Kidney (tissue), 22 donors: ENCODE measurements at places on chromosomes 1 and 21. TPM values are rescaled to one million over a fixed set of nuclear protein-coding genes. Genes with fewer than 3 reads are reported as not detected.
A peak's percentile ranks its signal among the peaks of the same experiment; 100 is the strongest.

DNA sequence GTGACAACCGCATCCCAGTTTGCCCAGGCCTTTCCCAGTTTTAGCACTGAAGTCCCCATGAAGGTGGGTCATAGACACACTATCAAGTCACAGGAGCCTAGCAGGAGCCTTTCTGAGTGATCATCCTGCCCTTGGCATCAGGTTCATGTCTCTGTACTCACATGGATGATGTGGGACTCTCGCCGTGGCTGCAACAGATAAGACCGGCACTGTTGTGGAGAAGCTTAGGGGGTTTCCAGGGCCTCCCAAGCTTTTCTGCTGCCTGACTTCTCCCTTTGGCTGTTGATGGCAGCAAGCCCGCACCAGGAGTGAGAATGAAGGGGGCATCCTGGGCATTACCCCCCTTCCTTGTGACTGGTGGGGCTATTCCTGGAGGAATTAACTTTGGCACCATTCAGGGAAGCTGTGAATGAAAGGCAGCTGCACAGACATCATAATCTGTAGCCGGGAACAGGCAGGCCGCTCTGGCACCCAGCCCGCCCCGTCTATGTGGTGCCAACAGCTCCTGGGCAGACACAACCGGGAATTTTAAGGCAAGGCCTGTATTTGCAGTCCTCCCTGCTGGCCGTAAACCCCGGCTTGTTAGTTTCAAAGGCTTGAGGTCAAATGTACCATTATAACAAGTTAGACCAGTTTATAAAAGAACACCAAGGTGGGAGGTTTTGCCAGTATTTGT, 148.6 kb downstream of the HUNK start:
- DNase-seq: no peak

- DNase-seq: peak; percentile 47
Measured at GRCh38 chr1:233707153-233707879, 93.4 kb downstream of the KCNK1 start.

DNA sequence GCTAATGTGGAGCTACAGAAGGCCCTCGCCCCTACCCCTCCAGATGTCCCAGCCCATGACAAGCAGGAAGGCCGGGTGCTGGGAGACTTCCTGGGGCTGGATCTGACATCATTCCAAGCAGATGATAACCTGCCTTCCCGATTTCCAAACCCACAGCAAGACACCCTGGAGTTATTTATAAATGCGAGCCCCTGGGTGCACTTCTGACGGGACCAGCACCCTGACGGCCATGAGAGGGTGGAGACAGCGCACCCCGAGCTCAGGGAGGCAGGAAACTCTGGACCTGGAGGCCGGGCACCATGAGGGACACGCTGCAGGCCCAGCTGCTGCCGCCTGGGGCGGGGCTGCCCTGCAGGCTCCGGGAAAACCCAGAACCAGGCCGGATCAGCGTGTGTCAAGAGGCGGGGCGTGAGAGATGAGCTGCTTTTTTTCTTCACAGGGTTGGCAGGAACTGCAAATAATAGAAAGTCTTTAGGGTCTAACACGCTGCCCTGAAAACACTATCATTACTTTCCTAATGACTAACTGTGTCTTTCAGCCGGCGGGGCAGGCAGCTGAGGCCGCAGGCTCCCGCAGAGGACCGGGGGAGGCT, 2.5 kb upstream of the PCBP3 start:
- no peak for DNase-seq

GRCh38 chr1:198656500-198656932, 17.7 kb downstream of the PTPRC start:
- no peak for DNase-seq

GRCh38 chr1:76933847-76934815, 66.9 kb downstream of the ST6GALNAC5 start:
- peak; percentile 5 for DNase-seq

- DNase-seq: no peak
Measured at GRCh38 chr1:21234779-21235178, 55.5 kb downstream of the ECE1 start.

DNA sequence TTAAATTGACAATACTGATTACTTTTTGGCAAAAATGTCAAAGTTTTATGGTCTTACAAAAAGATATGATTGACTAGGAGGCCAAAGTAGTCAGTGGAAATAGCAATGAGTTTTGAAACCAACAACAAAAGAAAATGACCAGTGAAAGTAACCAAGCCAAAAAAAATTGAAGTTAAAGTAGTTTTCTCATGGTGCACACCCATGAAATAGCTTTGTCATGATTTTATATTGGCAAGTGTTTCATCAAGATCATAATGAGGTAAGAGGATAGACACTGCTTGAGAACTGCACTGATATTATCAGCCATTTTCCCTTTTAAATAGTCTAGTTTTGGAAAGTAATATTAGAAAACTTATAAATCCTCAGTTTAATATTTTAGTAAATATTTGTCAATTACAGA, 206.2 kb upstream of the ADAMTS5 start:
- DNase-seq: no peak

- peak; percentile 8 for DNase-seq
Measured at GRCh38 chr1:37308031-37308960, 166.1 kb upstream of the ZC3H12A start.

GRCh38 chr1:232413674-232414073, 216.3 kb downstream of the SIPA1L2 start:
- DNase-seq: no peak

DNA sequence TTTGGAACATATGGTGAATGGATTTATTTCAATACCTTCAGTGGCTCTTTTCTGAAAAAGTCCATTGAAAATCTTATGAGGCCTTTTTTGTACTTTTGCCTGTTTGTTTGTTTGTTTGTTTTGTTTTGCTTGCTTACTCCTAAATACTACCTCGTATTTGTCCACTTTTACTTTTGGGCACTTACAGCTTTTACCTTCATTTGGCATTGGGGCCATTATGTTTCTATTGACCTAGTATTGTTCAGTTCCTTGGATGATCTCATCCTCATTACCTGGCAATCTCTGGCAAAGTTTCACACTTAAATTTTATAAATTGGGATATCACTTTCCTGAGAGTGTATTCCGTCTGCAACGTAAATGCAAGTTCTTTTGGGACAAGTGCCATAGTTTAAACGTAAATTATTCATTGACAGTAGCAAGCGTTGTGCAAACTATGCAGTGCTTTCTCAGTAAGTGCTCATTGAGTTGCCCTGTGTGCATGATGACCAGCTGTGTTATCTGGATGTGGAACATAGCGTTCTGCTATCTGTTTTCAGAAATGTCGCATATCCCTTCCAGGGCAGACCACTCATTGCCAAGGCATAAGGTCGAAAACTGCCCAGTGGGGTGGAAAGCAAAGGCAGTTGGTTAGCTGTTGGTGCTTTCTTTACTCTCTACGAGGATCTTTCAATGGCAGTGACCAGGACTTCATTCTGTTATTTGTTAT, 51.1 kb downstream of the LRRC8D start:
- DNase-seq: no peak

DNA sequence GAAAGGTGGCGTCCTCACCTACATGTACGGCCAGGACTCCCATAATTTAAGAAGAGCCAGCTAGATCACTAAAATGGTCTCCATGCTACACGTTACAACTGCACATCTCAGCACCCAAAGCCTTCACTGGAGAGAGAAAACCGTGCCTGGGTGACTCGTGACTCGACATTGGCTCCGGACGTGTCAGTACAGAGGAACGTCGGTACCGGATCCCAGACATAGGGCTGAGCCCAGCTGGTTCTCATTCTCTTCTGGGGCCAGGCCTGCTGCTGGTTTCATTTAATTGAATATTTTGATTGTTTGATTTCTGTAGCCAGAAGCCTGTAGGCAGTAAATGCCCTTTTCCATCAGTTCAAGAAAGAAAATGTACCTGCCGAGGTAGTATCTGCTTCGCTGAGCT, 93.1 kb downstream of the HHIPL2 start:
- peak; percentile 47 for DNase-seq

DNA sequence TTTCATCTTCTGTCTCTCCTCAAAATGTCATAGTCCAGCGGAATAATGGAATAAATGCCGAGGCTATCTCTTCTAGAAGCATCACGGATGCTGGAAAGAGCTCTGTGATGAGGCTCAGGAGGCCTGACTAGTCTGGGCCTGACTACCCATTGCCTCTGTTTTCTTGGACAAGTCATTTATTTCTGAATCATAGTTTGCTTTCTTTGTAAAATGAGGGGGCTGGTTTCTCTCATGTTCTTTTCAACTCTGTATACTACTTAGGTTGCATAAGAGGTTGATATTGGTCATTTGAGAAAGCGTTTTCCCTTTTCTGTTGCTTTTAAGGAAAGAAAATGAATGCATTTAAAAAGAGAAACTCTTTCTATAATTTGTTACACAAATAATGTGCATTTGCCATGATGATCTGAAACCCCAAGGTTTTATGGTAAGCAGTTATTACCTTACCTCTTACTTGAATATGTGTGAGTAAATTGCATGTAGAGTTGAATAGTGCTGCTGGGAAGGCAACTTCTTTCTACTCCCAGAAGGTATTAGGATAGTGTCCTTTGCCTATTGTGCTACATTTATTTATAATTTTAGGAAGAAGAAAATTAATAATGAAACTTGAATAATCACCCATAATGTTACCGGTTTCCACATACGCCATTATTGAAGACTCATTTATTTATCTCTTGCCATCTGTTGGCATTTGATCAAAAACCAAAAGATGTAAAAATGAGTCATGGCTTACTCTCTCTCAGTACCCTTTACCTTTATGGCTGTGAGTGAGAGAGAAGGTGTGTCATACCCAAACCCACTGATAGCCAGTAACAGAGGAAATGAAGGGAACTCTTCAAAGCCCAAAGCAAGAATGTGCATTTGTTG, 179.1 kb downstream of the FASLG start:
- no peak for DNase-seq

GRCh38 chr1:41571041-41571440, 86.6 kb upstream of the EDN2 start:
- peak; percentile 24 for DNase-seq

DNA sequence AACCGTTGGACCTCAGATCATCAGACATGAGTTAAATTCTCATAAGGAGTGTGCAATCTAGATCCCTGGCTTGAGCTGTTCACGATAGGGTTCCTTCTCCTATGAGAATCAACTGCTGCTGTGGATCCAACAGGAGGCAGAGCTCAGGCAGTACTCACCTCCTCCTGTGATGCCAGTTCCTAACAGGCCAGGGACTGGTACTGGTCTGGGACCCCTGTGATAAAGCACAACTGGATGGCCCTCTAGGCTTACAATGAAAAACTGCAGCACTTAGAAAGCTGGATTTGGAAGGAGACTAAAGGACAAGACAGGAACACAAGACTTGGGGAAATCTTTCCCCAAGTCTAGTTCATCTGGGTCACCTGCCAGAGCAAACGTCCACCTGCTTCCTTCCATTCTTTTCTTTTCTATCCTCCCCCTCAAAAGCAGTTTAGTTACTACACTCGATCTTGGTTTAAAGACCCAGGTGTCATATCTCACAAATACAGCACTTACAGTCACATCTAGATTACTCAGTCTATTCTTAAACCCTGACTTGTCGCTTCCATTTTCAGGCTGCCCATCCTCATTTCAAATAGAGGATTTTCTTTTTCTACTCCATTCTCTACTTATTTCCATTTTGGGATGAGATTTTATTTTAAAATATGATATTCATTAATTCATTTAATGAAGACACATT, 59.8 kb downstream of the PTPN14 start:
- DNase-seq: no peak

GRCh38 chr21:38772646-38773045, 33.1 kb upstream of the ETS2 start:
- DNase-seq: no peak

DNA sequence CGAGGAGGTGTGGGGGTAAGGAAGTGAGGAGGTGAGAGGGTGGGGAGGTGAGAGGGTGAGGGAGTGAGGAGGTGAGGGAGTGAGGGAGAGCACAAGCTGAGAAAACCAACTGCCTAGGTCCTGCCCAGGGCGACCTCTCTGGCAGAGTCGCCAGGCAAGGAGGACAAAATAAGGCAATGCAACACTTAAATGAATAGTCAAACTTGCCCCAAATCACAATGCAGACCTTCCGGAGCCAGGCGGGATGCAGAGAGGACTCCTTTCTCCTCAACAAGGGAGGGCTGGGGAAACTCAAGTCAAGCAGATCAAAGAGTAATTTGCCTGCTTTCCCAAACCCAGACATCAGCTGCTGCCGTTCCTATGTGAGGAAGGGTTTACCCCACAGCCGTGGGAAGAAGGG, 86.0 kb downstream of the CCDC185 start:
- no peak for DNase-seq

GRCh38 chr1:212466898-212467650, 34.4 kb downstream of the NENF start:
- no peak for DNase-seq

DNA sequence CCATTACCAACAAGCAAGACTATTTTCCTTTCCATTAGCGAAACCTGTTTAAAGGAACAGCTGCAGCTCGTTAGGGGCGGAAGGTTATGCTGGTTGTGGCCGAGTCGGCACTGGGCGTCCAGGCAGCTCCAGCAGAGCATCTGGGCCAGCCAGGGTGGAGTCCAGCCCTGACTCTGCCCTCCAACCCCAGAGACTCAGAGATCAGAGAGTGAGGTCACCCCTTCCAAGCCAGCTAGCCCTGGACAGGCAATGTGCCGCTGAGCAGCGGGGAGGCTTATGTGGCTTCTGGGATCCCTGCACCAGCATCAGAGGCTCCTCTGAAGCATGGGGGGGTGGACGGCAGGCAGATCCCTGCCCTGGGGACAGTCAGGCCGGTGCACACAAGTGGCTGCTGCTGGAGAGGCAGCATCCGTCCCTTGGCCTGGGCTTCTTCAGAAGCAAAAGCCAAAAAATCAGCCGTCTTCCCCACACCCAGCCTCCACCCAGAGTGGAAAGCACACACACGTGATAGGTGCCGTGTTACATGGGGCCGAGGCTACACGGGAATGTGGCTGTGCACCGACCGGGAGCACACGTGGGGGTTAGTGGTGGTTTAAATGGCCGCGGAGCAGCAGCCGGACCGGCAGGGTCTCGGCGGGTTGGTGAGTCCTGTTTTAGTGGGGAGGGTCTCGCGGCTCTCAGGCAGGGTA, 30.1 kb downstream of the SLC66A1 start:
- DNase-seq: no peak

DNA sequence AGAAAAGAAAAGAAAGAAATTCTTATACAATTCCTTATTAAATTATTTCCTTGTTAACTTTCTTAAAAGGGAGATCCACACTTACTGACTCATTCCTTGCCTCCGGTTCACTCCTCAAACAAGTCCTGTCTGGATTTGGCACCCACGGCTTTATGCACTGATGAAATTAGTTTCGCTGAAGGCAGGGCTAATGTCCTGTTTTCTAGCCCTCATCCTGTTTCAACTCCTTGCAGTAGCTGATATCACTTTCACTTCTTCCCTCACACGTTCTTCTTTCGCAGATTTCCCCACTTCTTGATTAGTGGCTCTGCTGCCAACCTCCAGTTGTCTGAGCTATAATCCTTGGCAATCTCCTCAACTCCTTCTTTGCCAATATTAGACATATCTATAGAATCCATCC, 215.2 kb downstream of the URB2 start:
- DNase-seq: no peak

DNA sequence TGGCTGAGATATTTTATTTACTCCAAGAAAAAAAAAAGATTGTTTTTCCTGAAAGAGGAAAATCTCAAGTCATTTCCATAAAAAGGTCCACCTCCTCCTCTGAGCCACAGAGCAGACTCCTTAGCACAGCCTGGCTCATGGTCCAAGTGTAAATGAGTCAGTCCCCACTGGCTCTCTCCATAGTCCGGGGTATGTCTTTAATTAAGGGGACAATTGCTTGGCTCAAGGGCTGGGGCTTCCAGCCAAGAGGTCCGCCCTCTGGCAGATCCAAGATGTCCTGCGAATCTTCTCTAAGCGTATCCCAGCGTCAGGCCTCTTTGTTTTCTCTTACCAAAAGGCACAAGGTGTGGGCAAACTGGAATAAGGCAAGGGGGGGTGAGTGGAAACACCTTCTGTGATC, 33.3 kb downstream of the FOXD2 start:
- no peak for DNase-seq

The VWA5B1 gene
- total RNA-seq: 1.4 TPM

The OR2T2 gene
- 0.28 TPM for total RNA-seq

The COA6 gene
- total RNA-seq: 21.2 TPM

The RHBDL2 gene
- total RNA-seq: 2.1 TPM

The AMY1C gene
- not detected for total RNA-seq
